Activated CD8-positive, alpha-beta T cell treated with anti-CD3 and anti-CD28 coated beads, Interleukin-2, amount 10 ng/mL, durations not matched to agents 7 days and 5 days (primary cell): ENCODE measurements at places on chromosomes 5 and 9. TPM values are rescaled to one million over a fixed set of nuclear protein-coding genes. Genes with fewer than 3 reads are reported as not detected.
A peak's percentile ranks its signal among the peaks of the same experiment; 100 is the strongest.

Gene ERBIN
- total RNA-seq, result 44.8 TPM

Gene FOXD4
- 0.52 TPM for total RNA-seq

Gene DNAI1
- total RNA-seq, result not detected

Gene OXCT1
- total RNA-seq, result 59.3 TPM

Gene NRG2
- not detected for total RNA-seq

Gene TPD52L3
- not detected for total RNA-seq

Gene FST
- not detected for total RNA-seq

Gene SLCO6A1
- not detected for total RNA-seq

Gene CCDC171
- total RNA-seq, result 1.9 TPM

DNA sequence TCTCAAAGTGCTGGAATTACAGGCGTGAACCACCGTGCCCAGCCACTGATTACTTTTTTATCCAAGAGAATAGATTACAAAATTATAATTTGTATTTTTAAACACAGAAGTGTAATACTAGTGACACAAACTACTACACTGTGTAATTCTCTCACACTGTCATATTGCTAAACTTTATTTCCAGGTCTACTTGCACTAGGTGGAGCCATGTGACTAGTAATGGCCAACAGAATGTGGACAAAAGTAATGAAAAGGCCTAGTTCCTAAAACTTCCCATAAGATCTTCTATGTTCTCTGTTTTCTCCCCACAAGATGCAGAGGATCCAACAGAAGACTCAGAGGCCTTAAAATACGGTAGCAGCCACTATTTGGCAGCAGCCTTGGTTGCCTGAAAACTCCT, 27.3 kb downstream of the NADK2 start:
- H3K27me3 ChIP-seq, result no peaks in the 10 kb centered on the region
- H3K27ac ChIP-seq, result no peak overlapping the region
- DNase-seq, result no peak

DNA sequence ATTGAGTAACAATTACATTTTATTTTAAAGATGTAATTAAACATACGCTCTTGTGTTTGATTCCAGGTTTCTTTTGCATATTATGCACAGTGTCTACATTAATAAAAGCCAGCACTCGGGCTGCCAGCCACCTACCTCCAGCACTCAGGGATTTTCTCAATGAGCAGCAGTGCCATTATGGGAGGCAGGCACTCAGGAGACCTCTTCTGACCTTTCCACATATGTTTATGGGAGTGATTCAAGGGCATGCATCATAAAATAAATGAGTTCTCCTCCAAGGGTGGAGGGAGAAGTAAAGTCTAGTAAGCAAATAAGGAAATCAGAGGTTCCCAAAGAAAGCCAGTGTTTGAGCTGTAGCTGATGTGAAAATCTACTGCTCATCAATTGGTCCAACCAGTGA, 119.8 kb upstream of the IRX2 start:
- no peaks in the 10 kb centered on the region for H3K4me1 ChIP-seq
- no peaks in the 10 kb centered on the region for H3K27me3 ChIP-seq
- no peaks in the 10 kb centered on the region for H3K36me3 ChIP-seq
- DNase-seq, result no peak
- H3K27ac ChIP-seq, result no peak overlapping the region

DNA sequence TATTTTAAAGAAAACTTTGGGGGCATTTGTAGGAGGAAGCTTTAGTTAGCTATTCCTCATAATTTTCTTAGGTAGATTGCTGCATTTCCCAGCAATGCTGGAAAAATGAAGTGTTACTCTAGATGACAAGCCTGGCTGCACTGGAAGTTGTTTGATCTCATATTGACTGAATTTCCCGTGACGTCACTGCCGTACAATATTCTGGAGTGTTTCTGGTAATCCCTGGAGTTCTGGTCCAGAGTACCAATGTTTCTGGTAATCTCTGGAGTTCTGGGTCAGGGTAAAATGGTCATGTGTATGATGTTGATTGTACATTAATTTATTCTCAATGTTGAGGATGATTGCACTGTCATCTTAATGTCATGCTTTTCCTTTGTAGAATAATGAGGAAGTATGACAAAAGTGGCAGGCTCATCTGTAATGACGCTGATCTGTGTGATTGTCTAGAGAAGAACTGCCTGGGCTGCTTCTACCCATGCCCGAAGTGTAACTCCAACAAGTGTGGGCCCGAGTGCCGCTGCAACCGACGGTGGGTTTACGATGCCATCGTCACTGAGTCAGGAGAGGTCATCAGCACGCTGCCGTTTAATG, 26.2 kb downstream of the ARL14EPL start:
- no peaks in the 10 kb centered on the region for H3K36me3 ChIP-seq
- H3K4me3 ChIP-seq, result no peak overlapping the region
- no peak for DNase-seq
- peaks cover 19% of the 10 kb centered on the region for H3K27me3 ChIP-seq
- H3K4me1 ChIP-seq, result no peaks in the 10 kb centered on the region
- H3K27ac ChIP-seq, result no peak overlapping the region

GRCh38 chr5:167140548-167141291, 1150.7 kb upstream of the WWC1 start:
- H3K36me3 ChIP-seq, result no peaks in the 10 kb centered on the region
- H3K27ac ChIP-seq, result no peak overlapping the region
- no peaks in the 10 kb centered on the region for H3K4me1 ChIP-seq
- DNase-seq, result no peak
- no peaks in the 10 kb centered on the region for H3K27me3 ChIP-seq
- no peak overlapping the region for H3K4me3 ChIP-seq

DNA sequence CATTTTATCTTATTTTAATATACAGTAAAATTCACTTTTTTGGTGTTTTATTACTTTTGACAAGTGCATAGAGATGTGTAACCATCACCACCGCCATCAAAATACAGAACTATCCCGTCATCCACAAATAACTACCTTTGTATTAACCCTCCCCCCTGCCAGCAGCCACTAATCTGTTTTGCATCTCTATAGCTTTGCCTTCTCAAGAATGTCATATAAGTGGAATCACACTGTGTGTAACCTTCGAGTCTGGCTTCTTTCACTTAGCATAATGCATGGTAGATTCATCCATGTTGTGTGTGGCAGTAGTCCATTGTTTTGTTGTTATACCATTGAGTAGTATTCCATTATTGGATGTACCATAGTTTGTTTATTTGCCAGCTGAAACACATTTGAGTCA, 98.8 kb downstream of the BOD1 start:
- H3K27ac ChIP-seq, result no peak overlapping the region
- DNase-seq, result no peak
- H3K4me1 ChIP-seq, result peaks cover 1% of the 10 kb centered on the region

GRCh38 chr9:14056316-14056861, 257.6 kb downstream of the NFIB start:
- no peaks in the 10 kb centered on the region for H3K27me3 ChIP-seq
- DNase-seq, result no peak
- no peaks in the 10 kb centered on the region for H3K36me3 ChIP-seq
- H3K4me1 ChIP-seq, result no peaks in the 10 kb centered on the region
- H3K27ac ChIP-seq, result no peak overlapping the region

- no peak overlapping the region for H3K27ac ChIP-seq
- H3K27me3 ChIP-seq, result peaks cover 35% of the 10 kb centered on the region
- H3K36me3 ChIP-seq, result no peaks in the 10 kb centered on the region
- peaks cover 10% of the 10 kb centered on the region for H3K4me1 ChIP-seq
- H3K4me3 ChIP-seq, result no peak overlapping the region
- no peak for DNase-seq
Measured at GRCh38 chr9:36905101-36906066, 128.7 kb downstream of the PAX5 start.

DNA sequence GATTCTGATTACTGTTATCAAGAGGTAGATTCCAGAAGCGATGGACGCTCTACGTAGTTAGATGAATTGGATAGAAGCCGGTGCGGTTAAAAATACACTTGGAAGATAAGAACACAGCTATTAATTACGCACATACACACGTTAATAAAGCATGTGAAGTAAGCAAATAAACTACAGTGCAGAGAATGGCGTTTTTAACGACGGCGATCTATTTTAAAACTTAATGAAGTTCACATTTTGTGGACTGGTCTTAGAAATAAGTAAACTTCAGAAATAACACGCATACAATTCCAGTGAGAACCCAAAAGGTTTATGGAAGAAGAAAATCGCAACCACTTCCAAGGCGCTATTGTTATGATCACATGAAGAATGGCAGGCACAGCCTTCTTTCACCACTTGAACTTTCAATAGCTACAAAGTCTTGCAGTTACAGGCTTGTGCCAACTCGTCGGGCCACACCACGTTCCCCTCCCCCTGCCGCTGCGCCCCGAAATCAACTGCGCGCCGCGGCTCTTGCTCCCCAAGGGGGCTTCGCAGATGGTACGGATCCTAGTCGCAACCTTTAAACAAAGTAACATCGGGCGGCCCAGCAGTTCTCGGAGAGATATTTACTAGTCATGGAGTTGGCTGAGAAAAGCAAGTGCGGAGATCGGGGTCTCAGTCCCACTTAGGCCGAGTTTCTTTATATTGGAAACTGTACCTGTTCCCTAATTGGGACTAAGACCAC, 866 bp upstream of the SEMA6A start:
- DNase-seq, result peak; percentile 25
- H3K4me3 ChIP-seq, result peak overlapping the region; percentile 48
- no peak overlapping the region for H3K27ac ChIP-seq
- H3K36me3 ChIP-seq, result peaks cover 1% of the 10 kb centered on the region
- H3K4me1 ChIP-seq, result peaks cover 31% of the 10 kb centered on the region

DNA sequence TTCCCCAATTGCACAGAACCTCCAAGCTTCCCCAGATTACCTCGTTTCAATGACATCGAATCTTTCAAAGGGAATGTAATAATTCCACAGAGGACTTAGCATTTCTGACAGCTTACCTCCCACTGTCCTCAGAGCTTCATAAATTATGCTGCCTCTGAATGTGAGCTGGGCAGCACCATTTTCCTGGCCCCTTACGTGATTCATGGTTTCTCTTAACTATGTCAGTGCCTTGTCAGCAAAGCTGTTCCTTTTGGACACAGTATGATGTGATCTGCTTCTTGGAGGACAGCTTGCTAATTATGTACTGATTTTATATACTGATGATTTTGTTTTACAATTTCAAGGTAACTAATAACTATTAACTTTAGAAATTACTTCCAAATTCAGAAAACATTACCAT, 27.7 kb upstream of the SSBP2 start:
- H3K36me3 ChIP-seq, result peaks cover 8% of the 10 kb centered on the region
- H3K4me1 ChIP-seq, result peaks cover 25% of the 10 kb centered on the region
- H3K27ac ChIP-seq, result peak overlapping the region; percentile 85
- H3K27me3 ChIP-seq, result no peaks in the 10 kb centered on the region
- DNase-seq, result no peak

- DNase-seq, result peak; percentile 39
- no peak overlapping the region for H3K27ac ChIP-seq
- no peaks in the 10 kb centered on the region for H3K36me3 ChIP-seq
- H3K27me3 ChIP-seq, result peaks cover 13% of the 10 kb centered on the region
Measured at GRCh38 chr5:133746834-133747233, 134.5 kb upstream of the FSTL4 start.

DNA sequence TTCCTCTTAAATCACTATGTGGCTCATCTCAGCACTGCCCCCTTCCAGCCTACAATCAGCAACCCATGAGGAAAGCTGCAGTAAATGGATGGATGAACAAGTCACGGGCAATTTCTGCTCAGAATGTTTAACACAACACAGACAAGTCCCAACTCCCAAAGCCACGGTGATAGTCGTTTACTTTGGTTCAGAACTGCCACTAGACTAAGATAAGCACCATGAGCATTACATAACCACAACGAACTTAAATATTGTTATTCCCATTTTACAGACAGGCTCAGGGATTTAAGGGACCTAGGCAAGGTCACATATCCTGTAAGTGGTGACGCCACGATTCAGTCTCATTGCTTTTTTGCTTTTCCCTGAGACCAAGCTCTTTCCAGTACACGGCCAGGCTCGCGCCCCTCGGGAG, 2.0 kb upstream of the SMIM27 start:
- peaks cover 30% of the 10 kb centered on the region for H3K4me1 ChIP-seq
- DNase-seq, result no peak
- H3K27me3 ChIP-seq, result no peaks in the 10 kb centered on the region
- H3K4me3 ChIP-seq, result peak overlapping the region; percentile 89

GRCh38 chr5:135426102-135427082, 20.8 kb downstream of the DCANP1 start:
- H3K4me1 ChIP-seq, result peaks cover 19% of the 10 kb centered on the region
- DNase-seq, result peak; percentile 69
- H3K36me3 ChIP-seq, result no peaks in the 10 kb centered on the region
- H3K27ac ChIP-seq, result peak overlapping the region; percentile 84
- H3K27me3 ChIP-seq, result peaks cover 20% of the 10 kb centered on the region

- H3K4me3 ChIP-seq, result no peak overlapping the region
- no peak for DNase-seq
- H3K27me3 ChIP-seq, result no peaks in the 10 kb centered on the region
Measured at GRCh38 chr5:1817261-1818043, 16.2 kb downstream of the NDUFS6 start.

- peak overlapping the region; percentile 8 for H3K27ac ChIP-seq
- peaks cover 70% of the 10 kb centered on the region for H3K27me3 ChIP-seq
- no peak for DNase-seq
- no peak overlapping the region for H3K4me3 ChIP-seq
Measured at GRCh38 chr5:54889826-54890225, 95.6 kb downstream of the ESM1 start.

DNA sequence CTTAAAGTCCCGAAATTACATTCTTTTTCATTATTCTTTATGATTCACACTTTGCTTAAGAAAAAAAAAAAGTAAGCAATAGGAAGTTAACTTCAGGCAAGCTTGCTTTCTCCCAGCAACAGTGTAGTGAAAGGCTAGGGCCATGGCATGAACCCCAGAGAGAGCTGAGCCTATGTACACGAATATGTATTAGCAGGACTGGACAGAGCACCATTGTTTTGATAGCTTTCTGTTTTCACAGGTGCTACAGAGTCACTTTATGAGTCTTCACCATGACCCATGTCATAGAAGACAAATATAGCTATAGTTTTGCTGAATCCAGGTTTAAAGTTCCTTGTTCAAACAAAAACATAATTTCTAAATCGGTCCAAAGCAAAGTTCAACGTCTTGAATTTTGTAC, 199.2 kb downstream of the ADAMTSL1 start:
- no peak for DNase-seq
- H3K27me3 ChIP-seq, result no peaks in the 10 kb centered on the region
- no peak overlapping the region for H3K27ac ChIP-seq
- H3K4me3 ChIP-seq, result no peak overlapping the region
- H3K36me3 ChIP-seq, result no peaks in the 10 kb centered on the region

DNA sequence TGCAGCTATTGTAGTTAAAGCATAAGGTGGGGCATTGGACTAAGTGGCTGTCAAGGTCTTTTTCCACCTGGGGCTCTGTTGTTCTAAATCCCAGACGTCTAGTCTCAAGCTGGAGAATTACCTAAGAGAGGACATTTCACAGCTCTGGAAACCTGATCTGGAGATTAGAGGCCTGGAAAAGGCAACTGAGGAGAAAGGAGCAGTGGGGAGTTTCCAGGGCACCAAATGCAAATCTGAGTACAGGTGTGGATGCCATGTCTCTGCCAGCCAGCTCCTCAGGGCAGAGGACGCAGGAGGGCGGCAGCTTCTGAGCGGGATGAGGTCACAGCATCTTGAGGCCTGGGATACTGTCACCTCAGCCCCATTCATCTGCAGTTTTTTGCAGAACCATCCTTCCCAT, 65.2 kb downstream of the PPARGC1B start:
- H3K4me1 ChIP-seq, result peaks cover 2% of the 10 kb centered on the region
- H3K27ac ChIP-seq, result no peak overlapping the region
- no peak for DNase-seq
- H3K36me3 ChIP-seq, result no peaks in the 10 kb centered on the region
- H3K4me3 ChIP-seq, result no peak overlapping the region

GRCh38 chr5:21895766-21896350, 957.3 kb downstream of the CDH12 start:
- no peaks in the 10 kb centered on the region for H3K4me1 ChIP-seq
- H3K36me3 ChIP-seq, result no peaks in the 10 kb centered on the region
- H3K27ac ChIP-seq, result no peak overlapping the region
- H3K4me3 ChIP-seq, result no peak overlapping the region
- DNase-seq, result no peak

GRCh38 chr5:40396317-40396716, 283.4 kb upstream of the PTGER4 start:
- peaks cover 1% of the 10 kb centered on the region for H3K36me3 ChIP-seq
- DNase-seq, result no peak
- H3K4me3 ChIP-seq, result no peak overlapping the region
- H3K27me3 ChIP-seq, result no peaks in the 10 kb centered on the region
